ENCODE measurements at places on chromosomes 5 and 9.

- DNase-seq, result no peak
These were observed 11.7 kb downstream of the TXN start for GRCh38 chr9:110244616-110245015.

- peak; percentile 95 for DNase-seq
These were observed 30.7 kb downstream of the RAI14 start for GRCh38 chr5:34686762-34687268.

DNA sequence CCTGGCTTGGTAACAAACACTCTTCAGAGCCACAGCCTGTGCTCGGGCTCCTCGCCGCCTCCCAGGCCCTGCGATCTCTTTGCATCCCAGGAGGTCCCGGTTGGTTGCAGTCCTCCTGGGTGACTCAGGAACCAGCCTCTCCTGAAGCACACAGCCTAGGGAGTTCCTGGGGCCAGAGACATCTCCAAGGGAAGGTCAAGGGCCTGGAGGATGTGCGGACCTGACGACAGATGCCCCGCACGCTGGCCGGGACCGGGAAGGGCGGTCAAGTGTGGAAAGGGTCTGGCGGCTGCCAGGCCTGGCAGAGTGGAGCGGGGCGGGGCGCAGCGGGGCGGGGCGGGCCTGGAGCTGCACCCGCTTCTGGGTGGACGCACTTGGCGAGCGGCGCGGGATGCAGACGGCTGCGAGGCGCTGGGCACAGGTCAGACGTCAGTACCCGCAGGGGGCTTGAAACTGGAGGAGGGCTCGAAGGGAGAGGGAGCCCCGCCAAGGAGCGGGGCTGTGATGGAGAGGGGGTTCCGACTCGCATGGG, 45.0 kb upstream of the PRSS3 start:
- DNase-seq, result peak; percentile 71

- DNase-seq, result peak; percentile 90
These were observed 74.5 kb downstream of the MAPKAP1 start for GRCh38 chr9:125632321-125633115.

DNA sequence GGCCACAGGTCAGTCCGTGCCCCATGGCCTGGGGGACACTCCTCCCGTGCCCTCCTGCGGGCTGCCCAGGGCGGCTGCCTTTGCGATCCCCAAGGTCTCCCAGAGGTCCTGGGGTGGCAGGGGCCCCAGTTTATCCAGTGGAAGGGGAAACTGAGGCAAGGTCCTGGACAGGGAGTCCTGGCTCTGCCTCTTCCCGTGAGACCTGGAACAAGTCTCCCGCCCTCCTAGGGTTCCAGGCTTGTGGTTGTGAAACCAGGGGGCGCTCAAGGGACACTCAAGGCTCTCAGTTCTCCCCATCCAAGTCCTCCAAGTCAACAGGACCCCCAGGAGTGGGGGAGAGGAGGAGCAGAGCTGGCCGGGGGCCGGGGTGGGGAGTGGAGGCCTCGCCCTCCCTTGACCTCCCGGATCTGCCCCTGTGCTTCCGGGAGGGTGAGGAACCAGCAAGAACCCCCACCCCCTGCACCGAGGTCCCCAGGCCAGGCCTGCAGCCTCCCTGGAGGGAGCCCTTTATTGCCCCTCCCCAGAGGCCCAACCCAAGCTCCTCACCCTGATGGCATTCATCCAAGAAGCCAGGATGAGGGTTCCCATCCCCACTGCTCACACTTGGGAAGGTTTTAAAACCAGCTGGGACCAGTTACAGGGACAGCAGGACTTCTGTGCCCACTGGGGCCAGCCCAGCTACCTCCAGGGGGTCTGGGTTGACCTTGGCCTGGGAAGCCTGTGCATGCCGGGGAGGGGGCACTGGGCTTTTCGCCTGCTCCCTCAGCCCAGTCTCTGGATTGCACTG, 24.7 kb upstream of the TMEM250 start:
- DNase-seq, result peak; percentile 50

DNA sequence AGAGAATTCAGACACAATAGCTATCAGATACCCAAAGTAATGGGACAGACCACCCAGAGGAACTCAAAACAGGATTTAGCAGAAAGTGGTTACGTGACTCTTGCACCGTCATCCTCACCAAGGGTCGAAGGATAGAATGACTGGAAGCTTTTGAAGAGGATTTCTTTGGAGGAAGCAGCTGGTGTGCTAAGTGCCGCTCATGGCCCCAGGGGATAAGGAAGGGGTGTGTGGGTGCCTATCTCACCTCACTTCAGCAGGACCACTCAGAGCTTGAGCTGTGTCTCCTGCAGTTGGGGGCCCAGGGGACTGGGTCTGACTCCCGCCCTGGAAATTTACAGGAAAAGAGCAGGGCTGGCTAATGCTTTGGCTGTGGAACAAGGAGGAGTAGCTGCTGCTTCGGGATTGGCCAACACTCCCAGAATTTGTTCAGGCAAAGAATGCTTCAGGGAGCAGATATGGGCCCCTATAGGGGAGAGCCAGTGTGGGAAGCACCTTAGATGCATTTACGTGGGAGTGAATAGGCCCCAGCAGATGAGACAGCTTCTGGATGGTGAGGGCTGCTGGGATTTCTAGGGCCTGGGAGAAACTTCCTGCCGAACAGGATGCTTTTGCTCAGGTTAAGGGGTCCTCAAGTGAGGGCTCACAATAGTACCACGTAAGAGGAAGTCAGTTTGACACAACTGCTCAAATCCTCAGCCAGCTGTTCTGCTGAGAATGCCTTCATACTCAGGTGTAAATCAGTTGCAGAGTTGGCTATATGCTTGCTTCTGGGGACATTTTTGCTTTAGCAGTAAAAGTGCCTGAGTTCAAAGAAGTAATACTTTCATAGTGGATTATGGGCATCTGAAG, 29.1 kb upstream of the TOMM5 start:
- no peak for DNase-seq

DNA sequence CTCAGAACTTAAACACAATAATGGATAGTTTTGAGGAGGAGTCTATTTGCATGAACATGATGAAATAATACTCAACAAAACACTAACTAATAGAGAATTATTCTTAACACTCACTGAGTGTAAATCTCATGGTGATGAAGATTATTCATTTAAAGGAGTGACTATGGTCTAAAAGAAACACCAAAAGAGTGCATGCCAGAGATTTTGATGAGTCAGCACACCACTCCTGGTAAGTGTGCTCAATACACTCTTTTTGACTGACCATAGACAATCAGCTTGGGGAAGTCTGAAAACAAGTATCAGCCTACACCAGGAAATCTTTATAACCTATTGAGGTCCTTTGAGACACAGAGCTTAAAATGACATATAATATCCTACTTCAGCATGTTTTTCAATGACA, 6.8 kb upstream of the FST start:
- DNase-seq, result no peak

- peak; percentile 93 for DNase-seq
These were observed 67.8 kb downstream of the FGF1 start for GRCh38 chr5:142618130-142618523.

GRCh38 chr9:83583151-83584014, 39.6 kb upstream of the IDNK start:
- DNase-seq, result peak; percentile 69

- no peak for DNase-seq
These were observed 11.2 kb upstream of the RIC1 start for GRCh38 chr9:5617749-5618148.

GRCh38 chr5:16550316-16550952, 66.4 kb downstream of the RETREG1 start:
- DNase-seq, result peak; percentile 81

DNA sequence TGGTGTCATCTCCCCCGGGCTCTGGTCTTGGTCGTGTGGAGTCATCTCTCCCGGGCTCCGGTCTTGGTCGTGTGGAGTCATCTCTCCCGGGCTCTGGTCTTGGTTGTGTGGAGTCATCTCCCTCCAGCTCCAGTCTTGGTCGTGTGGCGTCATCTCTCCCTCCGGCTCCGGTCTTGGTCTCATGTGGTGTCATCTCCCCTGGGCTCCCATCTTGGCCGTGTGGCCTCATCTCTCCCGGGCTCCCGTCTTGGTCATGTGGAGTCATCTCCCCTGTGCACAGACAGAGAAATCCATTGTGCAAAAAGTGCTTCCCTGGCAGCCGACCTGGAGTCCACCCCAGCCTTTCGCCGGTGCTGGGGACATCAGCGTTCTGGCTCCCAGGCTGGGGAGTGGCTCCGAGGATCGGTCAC, 91.1 kb upstream of the CACNA1B start:
- peak; percentile 79 for DNase-seq

DNA sequence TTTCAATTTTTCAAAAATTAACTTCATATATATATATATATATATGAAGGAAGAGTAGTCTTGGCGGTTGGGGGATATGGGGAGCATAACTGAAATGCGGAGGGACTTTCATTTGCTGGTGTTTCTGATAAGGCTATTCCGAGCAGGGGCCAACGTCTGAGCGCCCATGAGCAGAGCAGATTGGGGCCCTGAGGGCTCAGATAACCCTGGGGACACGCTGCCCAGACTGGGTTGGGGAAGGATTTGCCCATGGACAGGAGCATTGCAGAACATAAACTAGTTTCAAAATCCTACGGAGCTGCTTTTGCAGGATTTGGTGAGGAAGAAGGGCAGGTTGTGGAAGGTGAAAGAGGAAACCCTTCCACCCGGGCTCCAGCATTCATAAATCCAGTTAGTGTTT, 240.2 kb downstream of the IRX1 start:
- no peak for DNase-seq

- no peak for DNase-seq
These were observed 137.6 kb downstream of the OLFM1 start for GRCh38 chr9:135224921-135225541.

DNA sequence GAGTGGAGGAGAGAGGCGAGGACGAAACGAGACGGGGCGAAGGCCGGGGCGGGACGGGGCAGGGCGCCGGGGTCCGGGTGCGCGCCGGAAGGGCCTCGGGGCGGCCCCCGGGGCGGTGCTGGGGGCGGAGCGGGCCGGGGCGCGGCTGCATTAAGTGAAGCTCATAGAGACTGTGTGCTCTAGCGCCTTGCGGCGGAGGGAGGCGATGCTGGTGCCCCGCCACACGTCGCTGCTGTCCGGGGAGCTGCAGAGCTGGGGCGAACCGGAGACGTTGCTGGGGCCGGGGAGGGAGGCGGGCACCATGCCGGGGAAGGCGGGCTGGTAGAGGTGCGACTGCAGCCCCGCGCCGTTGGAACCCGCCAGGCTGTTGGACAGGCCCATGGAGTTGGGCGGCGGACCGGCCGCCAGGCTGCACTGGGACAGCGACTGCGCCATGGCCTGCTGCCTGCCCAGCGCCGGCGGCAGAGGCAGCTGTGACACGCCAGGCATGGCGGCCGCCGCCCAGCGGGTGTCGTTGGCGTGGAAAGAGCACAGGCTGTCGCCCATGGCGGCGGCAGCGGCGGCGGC, 8.3 kb downstream of the OTP start:
- DNase-seq, result peak; percentile 40

DNA sequence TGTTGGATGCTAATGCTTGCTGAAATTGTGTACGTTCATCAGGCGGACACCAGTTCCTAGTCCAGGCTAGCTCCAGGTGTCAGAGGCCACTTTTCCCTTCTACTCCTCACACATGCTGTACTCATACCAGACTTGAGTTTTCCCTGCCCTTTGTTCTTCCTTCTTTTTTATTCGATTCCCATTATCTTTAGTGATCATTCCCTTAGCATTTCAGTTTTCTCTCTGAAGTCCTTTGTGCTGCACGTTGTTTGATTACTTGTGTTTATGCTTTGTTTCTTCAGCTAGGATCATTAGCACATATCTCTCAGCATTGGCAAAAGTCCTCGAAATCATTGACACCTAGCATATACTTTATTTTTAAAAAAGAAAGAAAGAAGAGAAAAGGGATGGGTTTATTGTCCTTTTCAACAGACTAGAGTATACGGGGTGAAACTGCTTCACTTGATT, 409 bp upstream of the COX7C start:
- DNase-seq, result no peak

DNA sequence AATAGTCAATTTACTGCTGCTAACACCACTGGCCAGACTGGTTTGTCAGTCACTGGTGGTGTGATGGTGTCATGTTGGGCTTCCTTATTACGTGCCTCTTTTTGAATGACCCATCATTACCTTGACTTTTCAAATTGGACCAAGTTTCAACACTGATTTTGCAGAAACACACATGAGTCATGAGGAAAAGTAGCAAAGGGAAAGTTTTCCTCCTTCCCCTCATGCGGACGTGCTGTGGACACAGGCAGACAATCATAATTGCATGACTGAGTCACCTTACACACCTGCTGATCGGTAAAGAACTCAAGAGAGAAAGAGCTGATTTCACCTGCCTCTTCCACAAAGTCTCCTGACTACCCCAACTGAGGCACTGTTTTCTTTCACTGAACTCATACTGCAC, 324.5 kb downstream of the ARRDC3 start:
- DNase-seq, result no peak

GRCh38 chr5:157233515-157233914, 32.4 kb upstream of the CYFIP2 start:
- DNase-seq, result no peak

GRCh38 chr5:44089424-44090144, 299.6 kb downstream of the FGF10 start:
- no peak for DNase-seq

DNA sequence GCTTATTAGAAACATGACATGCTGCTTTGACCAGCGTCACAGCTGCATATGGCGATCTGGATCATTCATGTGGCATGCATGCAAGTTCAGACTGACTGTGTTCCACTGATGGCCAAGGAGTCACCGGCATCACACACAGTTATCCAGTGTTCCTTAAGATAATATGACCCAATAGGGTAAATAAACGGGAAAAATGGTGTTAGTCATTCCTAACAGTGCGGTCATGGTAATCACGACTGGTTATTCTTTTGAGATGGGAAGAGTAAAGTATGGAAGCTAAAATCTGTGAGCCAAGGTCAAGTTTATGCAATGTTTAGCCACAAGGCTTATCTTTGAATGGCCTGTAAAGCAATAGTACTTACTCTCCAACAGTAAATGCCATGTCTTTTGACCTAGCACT, 29.3 kb upstream of the LVRN start:
- DNase-seq, result peak; percentile 58

DNA sequence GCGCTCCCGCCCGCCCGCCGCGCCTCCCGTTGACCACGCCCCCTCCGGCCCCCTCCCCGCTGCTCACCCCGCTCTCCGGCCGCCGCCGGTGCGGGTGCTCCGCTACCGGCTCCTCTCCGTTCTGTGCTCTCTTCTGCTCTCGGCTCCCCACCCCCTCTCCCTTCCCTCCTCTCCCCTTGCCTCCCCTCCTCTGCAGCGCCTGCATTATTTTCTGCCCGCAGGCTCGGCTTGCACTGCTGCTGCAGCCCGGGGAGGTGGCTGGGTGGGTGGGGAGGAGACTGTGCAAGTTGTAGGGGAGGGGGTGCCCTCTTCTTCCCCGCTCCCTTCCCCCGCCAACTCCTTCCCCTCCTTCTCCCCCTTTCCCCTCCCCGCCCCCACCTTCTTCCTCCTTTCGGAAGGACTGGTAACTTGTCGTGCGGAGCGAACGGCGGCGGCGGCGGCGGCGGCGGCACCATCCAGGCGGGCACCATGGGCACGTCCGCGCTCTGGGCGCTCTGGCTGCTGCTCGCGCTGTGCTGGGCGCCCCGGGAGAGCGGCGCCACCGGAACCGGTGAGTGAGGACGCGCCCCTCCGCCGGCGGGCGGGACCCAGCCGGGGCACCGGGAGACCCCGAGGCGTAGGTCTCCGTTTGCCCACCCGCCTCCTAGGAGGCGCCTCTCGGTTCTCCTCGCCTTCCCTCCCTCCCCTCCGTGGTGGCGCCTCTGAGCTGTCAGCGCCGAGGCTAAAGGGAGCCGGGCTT, at the start of gene VLDLR:
Gene VLDLR (plus strand): TSS at position 66 of the 739 bp plus-strand sequence. CDS start 403 bp downstream, at position 469.
- peak; percentile 39 for DNase-seq

Data from ELR (cell line).